Endodermal cell (in vitro differentiated cells): ENCODE measurements at places on chromosomes 7 and 10. TPM values are rescaled to one million over a fixed set of nuclear protein-coding genes. Genes with fewer than 3 reads are reported as not detected.

The TAS2R41 gene
- not detected in 3 replicates for total RNA-seq

The CRTAC1 gene
- 0.11 and 0.24 TPM in 2 replicates for total RNA-seq

The GAD2 gene
- total RNA-seq, result not detected in 3 replicates

The OR6V1 gene
- not detected in 3 replicates for total RNA-seq

The SNCG gene
- 2.7 and 3.5 TPM in 2 replicates for total RNA-seq

The DRGX gene
- not detected in 2 replicates for total RNA-seq

The PIK3AP1 gene
- 5.0 and 5.2 TPM in 2 replicates for total RNA-seq

The TAS2R3 gene
- 1.4 and 1.6 TPM in 2 replicates for total RNA-seq

The HIF1AN gene
- 38.3 to 51.8 TPM (median 50.2 TPM) in 3 replicates for total RNA-seq
